KG1 (cell line): ENCODE measurements at places on chromosomes 6 and 20.
A peak's percentile ranks its signal among the peaks of the same experiment; 100 is the strongest.

DNA sequence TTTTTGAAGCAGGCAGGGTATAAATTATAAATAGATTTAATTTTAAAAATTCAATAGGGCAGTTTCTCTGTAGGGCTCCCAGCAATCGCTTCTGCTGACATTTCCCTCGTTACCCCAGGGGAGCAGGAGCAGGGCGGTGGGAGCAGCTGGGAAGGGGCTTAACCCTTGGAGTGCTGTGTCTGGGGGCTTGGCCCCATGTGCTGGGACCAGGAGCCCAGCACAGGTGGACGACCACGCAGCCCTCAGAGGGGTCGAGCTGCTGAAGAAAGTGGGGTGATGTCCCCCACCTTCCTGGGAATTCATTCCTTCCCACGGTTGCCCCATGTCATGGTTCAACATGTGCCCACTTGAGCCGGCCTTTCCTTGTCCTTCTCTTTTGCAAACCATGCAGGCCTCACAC is 67.5 kb upstream of the STX16 start:
- no peak for DNase-seq

DNA sequence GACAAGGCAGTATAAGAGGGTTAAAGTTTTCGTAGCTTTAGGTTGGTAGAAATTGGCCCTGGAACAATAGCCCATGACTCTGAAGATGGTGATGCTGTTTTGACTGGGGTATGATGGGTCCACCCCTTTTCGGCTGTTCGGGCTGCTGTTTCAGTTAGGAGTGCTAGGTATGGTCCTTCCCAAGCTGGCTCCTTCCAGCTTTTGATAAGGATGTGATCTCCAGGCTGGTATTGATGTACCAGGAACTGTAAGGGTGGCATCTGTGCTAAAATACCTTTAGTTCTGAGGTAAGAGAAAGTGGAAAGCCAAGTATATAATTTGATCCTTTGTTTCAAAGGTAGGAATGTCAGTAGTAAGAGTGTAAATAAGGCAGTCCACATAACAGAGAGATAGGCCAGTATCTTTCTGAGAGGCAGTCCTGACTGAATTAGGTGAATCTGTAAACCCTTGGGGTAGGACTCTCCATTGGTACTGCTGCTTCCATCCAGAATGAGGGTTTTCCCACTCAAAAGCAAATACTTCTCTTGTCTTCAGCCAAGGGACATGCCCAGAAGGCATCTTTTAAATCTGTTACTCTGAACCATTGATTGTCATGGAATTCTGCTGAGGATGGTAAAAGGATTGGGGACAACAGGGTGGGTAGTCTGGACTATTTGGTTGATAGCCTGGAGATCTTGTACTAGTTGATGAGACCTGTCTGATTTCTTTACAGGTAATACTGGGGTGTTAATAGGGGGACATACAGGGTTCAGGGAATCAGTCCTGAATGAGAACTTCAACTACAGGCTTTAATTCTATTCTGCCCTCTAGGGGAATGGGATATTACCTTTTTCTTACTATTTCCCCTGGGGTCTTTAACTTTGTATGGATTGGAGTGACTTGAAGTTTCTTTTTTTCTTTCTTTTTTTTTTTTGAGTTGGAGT is 6.1 kb upstream of the ZNFX1 start:
- no peak for DNase-seq

DNA sequence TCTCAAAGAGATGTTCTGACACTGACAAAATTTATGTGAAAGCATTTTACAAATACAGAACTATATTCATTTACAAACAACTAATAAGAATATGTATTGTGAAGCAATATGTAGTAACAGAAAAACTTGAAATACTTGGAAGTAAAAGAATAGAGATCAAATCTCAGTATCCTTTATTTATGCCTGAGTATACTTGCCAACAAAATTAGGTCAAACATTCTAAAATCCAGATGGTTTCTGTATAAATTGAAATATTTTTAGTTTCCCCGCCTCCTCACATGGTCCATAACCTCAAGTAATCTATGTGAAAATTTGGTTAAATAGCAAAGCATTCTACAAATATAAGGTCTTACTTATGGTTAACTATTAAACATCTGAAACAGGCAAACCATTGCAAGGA is 545.4 kb downstream of the EYS start:
- DNase-seq: no peak

DNA sequence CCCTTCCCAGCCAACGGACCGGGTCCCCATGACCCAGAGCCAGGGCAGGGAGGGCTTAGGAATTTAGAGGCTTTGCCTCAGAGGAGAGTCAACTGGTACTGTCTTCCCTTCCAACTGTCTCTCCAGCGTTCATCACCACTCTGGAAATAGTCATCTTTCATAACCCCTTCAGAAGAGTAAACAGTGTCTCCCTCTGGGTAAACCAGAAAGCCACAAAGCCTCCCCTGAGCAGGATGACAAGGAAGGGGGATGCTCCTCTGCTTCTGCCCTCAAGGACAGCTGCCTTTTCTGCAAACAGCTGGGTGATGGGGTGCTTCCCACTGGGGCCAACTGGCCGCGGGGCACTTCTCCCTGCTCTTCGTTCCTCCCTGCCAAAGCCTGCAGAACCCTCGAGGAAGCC is 90.1 kb downstream of the PSMG4 start:
- no peak for DNase-seq

DNA sequence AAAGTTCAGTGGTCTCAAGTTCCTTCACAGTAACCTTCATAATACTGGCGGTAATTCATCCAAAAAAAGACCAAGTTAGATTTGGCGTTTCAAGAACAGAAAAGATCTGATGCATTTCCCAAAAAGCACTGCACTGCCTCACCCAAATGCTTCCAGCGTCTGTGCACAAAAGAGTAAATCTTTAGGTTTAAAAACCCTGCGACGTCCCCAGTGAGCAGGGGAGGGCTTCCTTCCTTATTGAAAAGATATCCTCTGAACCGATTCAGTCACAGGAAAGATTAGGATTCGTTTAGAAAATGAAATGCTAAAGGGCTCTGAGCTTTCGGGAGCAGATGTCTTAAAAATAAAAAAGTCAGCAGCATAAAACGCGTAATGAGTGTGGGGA is 654 bp downstream of the TBC1D7 start:
- DNase-seq: peak; percentile 62

DNA sequence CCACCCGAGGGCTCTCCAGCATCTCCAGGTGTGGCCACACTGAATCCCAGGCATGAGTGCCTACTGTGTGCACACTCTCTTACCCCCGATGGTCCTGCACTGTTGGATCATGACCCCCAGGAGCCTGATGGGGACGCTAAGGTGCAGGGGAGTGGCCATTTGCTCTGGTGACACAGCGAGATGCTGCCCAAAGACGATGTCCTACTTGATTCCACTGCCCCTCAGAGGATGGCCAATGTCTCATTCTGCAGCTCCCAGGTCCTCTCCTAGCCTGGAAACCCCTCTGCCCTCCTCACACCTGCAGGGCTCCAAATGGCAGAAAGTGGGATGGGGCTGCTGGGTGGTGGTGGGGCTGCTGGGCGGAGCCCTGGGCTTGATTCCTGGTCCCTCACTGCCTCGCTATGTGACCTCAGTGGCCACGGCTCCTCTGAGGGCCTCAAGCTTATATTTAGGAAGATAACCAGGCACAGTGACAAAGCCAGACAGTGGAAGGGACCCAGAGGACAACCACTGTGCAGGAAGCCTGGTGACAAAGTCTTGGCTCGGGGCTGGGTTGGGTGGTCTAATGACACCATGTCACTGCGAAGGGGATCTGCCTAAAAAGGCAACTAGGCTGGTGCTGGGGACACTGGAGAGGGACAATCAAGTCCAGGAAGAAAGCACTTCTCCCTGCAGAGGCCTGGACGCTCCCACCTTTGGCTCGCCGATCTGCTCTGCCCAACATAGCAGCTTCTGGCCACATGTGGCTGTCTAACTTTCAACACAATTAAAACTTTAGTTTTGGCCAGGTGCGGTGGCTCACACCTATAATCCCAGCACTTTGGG is 28.4 kb downstream of the TGM2 start:
- DNase-seq: no peak

DNA sequence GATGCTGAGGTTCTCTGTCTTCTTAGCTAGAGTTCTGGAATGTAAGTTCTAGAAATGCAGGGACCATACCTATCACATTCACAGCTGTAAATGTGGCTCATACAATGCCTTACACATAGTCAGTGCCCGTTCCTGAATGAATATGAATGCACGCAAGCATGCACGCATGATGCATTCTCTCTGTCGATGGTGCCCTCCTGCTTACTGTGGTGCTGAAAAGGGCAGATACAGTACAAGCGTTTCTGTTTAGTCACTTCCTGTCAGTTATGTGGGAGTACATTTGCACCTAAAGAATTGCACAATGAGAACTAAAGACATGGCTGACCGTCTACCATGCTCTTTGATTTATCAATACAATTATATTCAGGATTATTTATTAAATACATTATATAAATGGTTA is 152.2 kb upstream of the SOX4 start:
- no peak for DNase-seq

- no peak for DNase-seq
Measured at GRCh38 chr6:135012764-135013163, 41.9 kb downstream of the HBS1L start.

DNA sequence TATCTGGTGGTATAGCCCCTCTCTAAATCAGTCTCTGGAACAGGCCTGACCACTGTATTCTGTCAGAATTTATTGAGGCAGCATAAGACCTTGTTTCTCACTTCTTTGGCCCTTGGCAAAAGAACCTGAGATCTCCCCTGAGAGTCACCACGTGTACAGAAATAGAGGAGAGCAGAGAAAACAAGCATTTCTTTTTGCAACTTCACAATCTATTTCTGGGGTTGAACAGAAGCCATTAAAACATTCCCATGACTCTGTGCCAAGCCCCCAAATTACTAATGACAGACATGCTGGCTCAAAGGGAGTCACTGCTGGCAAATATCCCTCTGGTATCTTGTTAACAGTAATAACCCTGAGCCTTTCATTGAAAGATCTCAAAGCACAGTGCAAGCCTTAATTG is 395.3 kb downstream of the MAFB start:
- no peak for DNase-seq
